ENCODE measurements at places on chromosomes 1 and 21.

- no peak for DNase-seq
These were observed 4.5 kb upstream of the NHLH1 start for GRCh38 chr1:160362168-160362957.

GRCh38 chr21:36159356-36159921 is 2.8 kb downstream of the DOP1B start:
- no peak for DNase-seq

- DNase-seq, result no peak
These were observed 10.6 kb downstream of the XKR8 start for GRCh38 chr1:27970401-27970800.

DNA sequence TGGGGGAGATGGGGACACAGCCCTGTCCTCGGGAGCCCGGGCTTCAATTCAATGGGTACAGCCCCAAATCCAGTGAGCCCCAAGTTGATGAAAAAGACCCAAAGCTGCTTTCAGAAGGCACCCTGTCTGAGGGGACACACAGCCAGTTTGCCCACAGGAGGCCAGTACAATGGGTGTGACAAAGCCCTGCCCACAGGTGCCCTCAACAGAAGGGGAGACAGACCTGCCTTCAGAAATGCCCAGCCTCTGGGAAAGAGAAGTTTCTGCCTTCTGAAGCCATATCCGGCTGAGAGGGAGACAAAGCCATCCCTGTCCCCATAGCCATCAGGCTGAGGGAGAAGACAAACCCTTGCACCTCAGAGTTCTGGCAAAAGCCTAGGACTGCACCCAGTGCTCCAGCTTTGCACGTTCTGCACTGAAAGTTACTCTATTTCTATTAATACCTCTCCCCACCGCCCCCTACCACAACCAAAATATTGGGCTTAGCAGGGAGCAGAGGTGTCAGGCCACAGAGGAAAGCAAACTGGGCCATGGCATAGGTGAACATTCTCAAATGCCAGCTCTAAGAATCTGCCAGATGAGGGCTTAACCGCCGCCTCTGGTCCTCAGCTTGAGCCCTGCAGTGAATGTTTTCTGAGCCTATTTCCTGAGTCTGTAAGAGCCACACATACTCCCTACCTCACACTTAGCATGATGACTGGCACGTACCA is 18.0 kb upstream of the PTAFR start:
- DNase-seq, result no peak

- no peak for DNase-seq
These were observed 746 bp downstream of the MIS18A start for GRCh38 chr21:32278103-32278502.

- no peak for DNase-seq
These were observed 11.6 kb upstream of the OR2G2 start for GRCh38 chr1:247576514-247576913.

DNA sequence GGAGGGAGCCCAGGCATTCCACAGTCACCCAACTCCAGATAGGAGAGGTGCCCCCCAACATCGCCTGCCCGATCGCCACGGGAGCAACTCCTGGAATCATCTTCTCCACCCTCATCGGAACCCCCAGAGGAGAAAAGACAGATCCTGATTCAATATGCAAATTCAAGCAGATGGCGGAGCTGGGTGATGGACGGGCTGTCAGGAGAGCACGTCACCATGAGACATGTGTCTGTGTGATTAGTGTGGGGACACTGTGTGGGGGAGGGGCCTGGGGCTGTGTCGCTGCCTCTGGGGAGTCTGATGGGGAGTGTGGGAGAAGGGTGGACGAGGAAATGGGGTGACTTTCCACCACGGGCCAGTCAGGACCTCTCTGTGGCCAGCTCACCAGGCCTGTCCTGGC is 90.2 kb upstream of the CSF3R start:
- no peak for DNase-seq

- no peak for DNase-seq
These were observed 54.5 kb upstream of the PLXNA2 start for GRCh38 chr1:208298593-208299269.

GRCh38 chr1:87167848-87168525 is 160.7 kb upstream of the LMO4 start:
- DNase-seq, result no peak
